ENCODE measurements at places on chromosomes 12 and 14.

- DNase-seq = no peak
Measured at GRCh38 chr12:20269337-20270067, 98.8 kb upstream of the PDE3A start.

DNA sequence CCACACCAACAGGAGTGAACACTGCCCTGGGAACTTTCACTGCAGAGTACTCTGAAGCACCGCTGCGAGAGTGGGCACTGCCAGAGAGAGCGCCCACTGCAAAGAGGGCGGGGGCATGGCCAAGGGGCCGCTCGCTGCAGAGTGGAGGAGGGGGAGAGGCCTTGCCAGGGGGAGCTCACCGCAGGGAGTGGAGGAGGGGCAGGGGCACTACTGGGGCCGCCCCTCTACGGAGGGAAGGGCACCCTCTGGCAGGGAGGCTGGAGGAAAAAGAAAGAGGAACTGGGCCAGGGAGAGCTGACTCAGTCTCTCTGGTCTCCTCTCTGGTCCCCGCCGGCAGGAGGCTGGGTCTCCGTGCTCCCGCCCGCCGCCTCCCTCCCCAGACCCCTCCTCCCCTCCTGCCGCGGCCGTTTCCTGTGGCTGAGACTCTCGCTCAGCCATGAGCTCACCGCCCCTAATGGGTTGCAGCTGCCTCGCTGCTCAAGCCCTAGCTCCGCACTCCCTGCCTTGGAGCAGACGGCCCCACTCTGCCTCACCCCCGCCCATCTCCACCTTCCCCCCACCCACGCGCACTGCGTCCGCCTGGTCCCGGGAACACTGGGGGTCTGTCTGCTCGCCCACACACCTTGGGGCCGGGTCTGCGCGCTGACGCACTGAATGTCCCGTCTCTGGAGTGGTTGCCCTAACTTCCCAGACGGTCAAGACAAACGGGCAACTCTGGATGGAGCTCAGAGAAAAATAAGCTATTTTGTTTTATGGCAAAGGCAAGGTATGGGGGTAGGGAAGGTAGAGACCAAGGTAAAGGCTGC, 1.3 kb downstream of the ARHGEF40 start:
- peak; percentile 76 for DNase-seq

DNA sequence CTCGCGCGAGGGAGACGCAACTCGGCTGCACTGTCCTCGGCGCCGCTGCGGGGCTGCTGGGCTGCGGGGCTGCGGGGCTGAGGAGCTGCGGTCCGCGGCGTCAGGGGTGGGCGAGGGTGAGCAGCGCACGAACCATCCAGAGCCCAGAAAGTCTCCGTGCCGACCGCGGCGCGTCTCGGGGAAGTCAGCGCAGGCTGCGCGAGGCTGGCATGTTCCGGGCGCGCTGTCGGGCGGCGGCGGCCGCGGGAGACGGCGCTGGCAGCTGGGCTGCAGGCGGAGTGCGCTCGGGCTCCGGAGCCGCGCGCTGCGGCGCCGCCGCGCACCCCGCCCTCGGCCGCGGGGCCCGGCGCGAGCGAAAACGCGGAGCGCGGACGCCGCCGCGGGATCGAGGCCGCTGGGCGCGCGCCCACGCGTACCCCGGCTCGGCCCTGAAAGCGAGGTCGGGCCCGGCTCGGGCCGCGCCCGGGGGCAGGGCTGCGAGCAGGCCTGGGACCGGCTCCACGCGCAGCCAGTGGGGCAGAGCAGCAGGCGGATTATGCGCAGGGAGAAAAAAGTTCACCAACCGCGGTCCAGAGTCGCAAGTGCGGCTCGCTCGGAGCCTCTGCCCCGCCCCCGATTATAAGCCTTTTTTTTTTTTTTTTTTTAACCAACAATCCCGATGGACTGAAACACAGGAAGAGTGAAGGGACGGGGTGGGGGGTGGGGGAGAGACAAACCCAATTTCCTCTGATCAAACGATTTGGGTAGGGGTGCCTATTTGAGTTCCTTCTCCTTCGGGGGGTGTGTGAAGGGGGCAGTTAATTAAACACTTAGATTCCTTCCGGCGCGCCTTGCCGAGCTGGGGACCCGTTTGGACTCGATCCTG, at the start of gene PRICKLE1:
Gene PRICKLE1 (minus strand): TSS at position 282 of the 865 bp plus-strand sequence. CDS start 117,230 bp downstream, outside the sequence.
- DNase-seq = no peak

- no peak for DNase-seq
Measured at GRCh38 chr14:83425138-83425537, 1891.5 kb upstream of the SEL1L start.

- no peak for DNase-seq
Measured at GRCh38 chr12:50841716-50842531, 802 bp upstream of the TMPRSS12 start.

- DNase-seq = no peak
Measured at GRCh38 chr12:574475-575128, 88.6 kb downstream of the NINJ2 start.

DNA sequence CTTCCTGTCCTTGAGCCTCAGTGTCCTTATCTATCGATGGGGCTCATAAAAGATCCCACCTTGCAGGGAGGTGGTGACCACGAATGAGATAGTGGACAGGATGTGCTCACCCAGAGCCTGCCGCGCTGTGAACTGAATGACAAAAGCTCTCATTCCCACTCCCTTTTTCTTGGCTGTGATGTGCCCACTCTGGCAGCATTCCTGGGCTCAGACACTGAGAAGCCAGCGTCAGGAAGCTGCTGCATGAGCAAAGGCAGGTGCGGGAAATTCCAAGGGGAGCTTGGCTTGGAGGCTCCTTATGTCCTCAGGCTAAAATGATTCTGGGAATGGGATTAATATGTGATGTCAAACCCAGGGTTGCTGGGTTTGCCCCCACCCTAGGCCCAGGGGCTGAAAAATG, 61.6 kb downstream of the EFCAB11 start:
- no peak for DNase-seq

DNA sequence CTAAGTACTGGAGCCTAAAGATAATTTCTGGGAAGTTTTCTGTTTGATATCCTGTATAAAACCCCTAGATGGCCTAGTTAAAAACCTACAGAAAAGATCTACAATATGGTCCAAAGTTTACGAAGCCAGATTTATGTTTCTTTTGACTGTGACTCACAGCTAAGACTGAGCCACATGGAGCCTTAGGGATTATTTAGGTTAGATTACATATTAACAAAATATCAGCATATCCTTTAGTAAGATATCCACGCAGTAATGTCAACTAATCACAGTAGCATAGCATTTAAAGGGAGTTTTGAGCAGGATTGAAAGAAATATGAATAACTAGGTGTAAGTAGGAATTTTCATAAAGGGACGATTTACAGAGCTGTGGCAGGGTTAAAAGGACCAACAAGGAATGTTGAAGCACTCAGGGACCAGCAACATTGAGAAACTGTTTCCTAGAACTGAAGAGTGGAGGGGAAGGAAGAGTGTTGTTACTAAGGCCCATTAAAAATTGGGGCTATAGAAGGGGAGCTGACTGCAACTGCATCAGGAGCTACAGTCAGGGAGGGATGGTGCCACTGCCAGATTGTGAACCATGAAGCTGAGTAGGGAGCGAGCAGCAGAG, 155.5 kb downstream of the DACT1 start:
- no peak for DNase-seq

GRCh38 chr12:2756756-2757155, 38.0 kb upstream of the FKBP4 start:
- no peak for DNase-seq

DNA sequence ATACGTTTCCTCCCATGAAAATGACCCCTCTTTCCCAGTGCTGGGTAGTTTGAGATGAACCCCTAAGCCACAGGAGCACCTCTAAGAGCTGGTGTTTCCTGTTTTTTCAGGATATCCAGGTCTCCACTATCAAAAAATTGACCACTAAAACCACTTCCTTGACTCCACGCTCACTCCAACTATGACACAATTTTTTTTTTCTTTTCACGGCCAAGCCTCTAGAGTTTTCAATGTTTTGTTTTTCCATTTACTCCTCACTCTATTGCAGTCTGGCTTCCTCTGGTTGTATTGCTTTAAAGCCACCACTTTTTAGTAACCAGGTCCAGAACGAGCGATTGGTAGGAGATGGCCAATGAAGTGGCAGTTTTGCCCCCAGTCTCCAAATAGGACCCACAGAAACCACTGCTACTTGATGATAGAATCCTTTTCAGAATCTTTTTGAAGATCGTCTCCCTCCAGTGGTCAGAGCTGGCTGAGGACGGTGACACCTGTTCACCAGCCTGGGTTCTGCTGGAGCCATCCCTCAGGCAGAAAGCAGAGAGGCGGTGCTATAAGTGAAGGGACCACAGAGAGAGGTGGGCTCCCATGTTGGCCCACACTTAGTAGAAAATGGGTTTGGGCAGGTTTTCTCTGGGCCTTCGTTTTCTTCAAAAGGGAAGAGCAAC, 454.4 kb downstream of the VRK1 start:
- DNase-seq = no peak

- DNase-seq = no peak
Measured at GRCh38 chr12:12501121-12501520, 61.5 kb downstream of the DUSP16 start.

DNA sequence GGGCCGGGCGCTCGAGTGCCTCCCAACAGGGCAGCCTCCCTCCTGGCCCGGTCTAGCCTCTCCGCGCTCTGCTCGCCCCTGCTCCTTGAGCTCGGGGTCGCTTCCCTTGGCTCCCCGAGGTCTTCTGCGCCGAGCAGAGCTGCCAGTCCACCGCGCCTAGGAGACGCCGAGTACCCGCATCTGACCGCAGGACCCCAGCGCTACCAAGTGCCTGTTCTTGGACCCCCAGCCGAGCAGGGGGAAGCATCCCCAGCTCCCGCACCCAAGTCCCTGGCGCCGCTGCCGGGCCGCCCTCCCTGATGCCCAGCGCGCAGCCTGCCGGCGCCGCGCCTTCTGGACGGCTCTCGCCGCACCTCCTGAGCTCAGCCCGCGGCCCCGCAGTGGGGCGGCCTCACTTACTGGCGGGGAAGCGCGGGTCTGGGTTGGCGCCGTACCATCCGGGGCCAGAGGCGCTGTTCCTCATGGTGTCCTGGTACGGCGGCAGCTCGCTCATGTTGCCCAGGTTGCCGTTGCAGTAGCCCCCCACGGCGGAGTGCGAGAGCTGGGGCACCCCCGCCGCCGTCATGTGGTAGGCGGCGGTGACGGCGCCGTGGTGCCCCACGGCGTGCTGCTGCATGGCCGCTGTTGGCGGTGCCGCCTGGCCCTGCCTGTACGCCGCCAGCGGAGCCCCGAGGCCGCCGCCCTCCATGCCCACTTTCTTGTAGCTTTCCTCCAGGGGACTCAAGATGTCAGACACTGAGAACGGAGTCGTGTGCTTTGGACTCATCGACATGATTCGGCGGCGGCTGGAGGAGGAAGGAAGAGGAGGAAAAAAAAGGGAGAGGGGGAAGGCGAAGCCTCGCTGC, 1.2 kb downstream of the NKX2-1 start:
- no peak for DNase-seq

- no peak for DNase-seq
Measured at GRCh38 chr12:106602076-106602475, 19.3 kb downstream of the RFX4 start.

- no peak for DNase-seq
Measured at GRCh38 chr14:96737881-96738280, 59.3 kb upstream of the VRK1 start.

DNA sequence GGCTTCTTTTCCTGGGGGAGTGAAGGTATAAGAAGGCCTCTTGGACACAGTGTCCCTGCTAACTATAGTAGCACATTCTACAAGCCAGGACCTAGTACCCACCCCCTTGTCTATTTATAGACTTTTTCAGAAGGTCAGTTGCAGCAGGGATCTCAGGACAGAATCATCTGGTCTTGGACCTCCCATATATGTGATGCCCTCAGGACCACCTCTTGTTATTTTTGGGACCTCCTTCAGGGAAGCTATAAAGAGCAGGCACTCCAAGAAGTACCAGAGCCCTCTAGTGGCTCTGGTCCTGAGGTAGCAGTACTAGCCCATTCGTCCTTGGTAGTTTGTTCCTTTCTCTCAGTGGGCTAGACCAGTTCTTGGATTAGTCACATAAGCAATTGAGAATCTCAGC, 4.3 kb downstream of the COQ10A start:
- DNase-seq = no peak

DNA sequence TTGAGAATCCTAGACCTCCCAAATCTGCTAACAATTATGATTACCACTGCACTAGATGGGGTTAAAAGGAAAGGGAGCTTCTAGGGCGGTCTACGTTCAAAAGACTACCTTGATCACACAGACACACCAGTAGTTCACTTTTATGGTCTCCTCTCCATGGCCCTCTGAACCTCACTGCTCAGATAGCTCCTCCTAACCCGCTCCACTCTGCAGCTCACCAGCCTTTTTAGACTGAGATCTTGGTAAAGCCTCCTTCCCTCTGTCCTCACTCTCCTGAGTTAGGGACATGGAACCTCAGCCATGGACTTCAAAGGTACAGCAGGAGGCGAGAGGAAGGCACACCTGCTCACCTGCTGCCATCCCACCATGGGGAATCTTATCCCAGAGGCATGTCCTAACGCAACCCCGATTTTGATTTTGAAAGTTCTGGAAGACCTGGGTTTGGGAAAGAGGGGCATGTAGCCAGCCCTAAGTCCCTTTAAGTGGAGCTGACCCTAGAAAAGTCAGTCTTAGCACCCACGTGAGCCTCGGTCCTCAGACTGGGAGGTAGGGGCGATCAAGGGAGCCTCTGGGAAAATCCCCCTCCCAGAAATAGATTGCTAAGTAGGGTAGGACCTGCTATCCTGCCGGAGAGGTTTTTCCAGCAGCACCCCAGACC, 1.3 kb downstream of the ZNF219 start:
- DNase-seq = no peak

GRCh38 chr12:130249376-130249775, 87.1 kb downstream of the FZD10 start:
- no peak for DNase-seq

DNA sequence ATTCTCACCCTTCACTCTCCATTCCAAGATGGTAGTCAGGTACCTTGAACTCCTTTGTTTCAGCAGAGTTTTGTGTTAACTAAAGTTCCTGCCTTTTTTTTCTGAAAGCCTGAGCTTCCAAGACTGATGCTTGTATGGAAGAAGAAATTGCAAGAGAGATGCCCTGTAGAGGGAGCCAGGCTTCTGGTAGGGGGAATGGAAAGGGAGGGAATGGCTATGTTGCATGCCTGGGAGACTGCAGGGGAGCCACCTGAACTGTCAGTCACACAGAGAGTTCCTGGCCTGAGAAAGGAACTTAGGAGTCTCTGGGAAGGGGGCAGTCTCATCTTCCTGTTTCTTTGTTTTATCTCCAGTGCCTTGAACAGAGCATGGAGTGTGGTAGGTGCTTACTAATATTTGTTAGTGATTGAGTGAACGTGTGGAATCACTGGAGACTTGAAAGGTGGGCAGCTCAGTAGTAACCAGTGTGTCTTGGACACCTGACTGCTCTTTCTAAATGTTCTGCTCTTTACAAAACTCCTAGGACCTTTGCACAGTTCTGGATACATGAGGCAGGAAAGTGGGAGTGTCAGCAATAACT, 132.2 kb downstream of the ANO4 start:
- peak; percentile 7 for DNase-seq

- DNase-seq = no peak
Measured at GRCh38 chr14:72740504-72740961, 153.4 kb downstream of the DPF3 start.

GRCh38 chr14:99460793-99461192, 19.9 kb downstream of the SETD3 start:
- no peak for DNase-seq

DNA sequence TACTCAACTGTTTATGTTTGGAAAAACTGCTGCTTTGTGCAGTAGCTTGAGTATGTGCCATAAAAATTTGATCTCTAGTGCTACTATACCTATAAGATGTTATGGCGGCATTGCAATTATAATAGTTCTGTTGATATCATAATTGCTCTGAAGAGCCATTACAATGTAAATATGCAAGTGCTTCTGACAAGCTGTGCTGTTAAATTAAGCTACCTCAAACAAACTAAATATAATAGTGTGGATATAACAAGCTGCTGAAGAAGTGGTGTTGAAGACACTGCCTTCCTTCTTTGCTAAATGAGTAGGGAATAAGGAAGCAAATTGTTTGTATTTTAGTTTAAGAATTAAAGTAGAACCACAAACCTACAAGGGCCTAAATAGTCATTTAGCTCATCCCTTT, 301.0 kb upstream of the MIS18BP1 start:
- DNase-seq = no peak
